ENCODE measurements at places on chromosomes 2 and 18.
A peak's percentile ranks its signal among the peaks of the same experiment; 100 is the strongest.

GRCh38 chr2:56147907-56148306, 35.9 kb upstream of the CCDC85A start:
- DNase-seq, result no peak

DNA sequence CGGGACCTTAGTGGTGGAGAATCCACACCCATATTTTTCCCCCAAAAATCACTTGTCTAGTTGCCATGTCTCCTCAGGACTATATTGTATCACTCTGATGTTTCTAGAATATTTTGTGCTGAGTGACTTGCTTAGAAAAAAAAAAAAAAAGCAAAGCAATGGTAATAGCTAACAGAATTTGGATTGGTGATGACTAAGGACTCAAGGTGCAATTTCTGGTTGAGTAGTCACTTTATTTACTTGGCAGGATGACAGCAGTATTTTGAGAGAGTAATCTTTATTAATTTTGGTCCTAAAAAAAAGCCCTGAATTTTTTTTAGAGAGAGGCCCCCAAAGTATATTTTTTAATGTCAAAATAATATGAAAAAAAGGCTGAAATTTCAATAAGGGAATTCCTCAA, 32.8 kb upstream of the MYO3B start:
- DNase-seq, result no peak

DNA sequence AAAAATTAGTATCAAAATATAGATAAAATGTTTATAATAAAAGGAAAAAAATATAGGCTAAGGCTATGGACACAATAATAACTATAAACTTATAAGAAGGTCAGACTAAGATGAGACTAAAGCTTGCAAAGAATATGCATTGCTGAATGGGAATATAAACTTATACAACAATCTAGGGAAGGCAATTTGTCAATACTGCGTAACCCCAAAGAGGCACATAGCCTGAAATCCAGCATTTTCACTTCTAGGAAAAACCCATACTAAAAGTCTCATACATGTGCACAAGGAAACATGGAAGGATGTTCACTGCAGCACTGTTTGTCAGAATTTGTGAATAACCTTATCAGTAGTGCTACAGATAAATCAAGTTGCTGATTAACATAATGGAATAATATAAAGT, 45.5 kb downstream of the FANCL start:
- DNase-seq, result no peak

- DNase-seq, result no peak
Observed at GRCh38 chr2:14321357-14321756, 311.2 kb upstream of the LRATD1 start.

- DNase-seq, result no peak
Observed at GRCh38 chr2:157783245-157783644, 92.9 kb downstream of the ACVR1 start.

DNA sequence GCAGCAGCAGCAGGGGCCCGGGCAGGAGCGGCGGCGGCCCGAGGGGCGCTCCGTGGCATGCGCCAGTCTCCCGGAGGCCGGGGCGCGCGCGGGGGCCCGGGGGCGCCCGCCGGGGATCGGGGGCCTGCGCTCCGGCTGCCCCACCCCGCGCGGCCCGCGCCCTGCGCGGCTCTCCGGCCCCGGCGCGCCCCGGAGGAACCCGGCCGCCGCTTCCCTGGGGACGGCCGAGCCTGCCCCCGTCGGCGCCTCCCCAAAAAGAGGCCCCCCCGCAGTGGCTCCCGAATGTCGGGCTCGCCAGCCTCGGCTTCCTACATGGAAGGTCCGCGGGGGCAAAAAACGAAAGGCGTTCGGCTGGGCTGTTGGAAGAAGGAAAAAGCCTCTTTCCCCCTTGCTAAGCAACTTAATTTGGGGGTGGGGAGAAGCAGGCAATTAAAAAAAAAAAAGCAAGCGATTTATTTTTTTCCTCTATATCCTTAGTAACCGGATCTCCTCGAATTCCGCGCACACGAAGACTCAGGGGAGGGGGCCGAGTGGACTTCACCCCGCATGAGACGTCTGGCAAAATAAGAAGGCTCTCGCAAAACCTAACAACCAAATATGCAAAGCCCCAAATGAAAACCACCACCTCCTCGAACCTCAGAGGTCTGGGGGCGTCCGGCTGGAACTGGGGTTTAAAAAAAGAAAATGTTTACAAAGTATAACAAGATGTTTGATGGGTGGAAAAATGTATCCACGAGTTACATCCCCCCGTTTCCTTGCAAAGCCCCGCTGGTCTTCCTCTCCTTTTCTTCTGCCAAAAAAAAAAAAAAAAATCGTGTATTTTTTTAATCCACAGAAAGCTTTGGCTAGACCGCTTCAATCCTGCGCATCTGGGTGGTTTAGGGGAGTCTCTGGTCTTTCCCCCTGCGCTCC, at the start of gene SMAD7:
TSS of gene SMAD7 (minus strand) at position 430 of the 912 bp plus-strand sequence. CDS start 541 bp downstream, outside the sequence.
- DNase-seq, result no peak

GRCh38 chr2:44335806-44336538, 25.3 kb downstream of the PREPL start:
- no peak for DNase-seq

DNA sequence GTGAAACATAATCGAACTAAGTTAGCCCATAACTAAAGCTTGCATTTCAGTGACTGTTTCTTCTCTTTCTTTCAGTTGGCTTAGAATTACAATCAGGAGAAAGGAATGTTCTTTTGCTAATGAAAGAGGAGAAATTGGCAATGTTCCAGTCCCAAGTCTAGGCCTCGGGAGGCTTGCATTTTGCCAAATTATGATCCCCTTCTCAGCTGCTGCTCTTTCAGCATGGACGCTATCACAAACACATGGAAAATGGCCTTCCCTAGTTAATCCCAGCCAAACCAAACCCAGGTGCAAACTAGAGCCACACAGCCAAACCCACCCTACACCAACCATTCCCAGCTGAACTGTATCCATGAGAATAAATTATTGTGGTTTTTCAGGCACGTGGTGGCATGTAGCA, 605.2 kb upstream of the LRRTM4 start:
- DNase-seq, result no peak

DNA sequence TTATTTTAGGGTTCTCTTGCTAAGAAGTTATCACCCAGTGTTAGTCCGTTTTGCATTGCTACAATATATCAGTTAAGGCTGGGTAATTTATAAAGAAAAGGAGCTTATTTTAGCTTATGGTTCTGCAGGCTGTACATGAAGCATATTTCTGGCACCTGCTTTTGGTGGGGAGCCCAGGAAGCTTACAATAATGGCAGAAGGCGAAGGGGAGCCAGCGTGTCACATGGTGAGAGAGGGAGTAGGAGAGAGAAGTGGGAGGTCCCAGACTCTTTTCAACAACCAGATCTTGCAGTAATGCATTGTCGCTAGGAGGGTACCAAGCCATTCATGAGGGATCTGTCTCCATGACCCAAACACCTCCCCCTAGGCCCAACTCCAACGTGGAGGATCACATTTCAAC, 688.8 kb upstream of the PIK3C3 start:
- DNase-seq, result no peak

GRCh38 chr2:127000194-127000593, 101.5 kb downstream of the TEX51 start:
- no peak for DNase-seq

DNA sequence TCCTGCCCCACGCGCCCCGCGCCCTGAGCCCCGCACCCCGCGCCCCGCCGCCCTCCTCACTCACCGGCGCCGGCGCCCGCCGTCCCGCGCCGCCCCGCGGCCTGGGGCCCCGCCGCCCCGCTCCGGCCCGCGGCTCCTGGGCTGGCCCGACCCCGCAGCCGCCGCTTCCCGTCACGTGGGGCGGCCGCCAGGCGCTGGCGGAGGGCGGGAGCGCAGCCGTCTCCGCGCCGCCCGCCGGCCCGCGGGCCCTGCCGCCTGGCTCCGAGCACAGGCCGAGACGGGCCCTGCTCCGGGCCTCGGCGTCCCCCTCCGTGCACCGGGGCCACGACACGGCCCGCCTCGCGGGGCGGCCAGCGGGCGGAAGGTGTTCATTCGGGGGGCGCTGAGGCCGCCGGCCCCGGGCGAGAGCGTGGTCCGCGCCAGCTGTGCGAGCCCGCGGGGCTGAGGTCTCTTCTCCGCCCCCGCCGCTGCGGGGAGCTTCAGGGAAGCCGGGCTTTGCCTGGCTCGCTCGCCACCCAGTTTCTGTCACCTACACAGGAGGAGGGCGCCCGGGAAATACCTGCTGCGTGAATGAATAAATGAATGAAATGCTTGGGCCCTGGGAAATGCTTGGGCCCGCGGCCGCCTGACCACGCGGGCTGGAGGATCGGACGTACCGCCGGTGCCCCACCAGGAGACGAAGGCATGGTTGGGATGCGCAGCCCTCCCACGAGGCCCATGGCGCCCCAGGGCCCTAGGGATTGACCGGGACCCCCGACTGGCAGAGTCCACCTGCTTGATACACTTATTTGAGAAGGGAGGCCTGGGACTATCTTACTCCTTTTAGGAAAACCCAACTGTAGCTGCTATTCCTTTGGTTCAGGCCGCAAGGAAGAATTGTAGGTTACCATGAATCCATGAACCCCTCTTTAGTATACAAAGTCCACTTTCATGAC, at the start of gene TGFBRAP1:
TSS of gene TGFBRAP1 (minus strand) at position 175 of the 935 bp plus-strand sequence. CDS start 21,434 bp downstream, outside the sequence.
- DNase-seq, result peak; percentile 61

DNA sequence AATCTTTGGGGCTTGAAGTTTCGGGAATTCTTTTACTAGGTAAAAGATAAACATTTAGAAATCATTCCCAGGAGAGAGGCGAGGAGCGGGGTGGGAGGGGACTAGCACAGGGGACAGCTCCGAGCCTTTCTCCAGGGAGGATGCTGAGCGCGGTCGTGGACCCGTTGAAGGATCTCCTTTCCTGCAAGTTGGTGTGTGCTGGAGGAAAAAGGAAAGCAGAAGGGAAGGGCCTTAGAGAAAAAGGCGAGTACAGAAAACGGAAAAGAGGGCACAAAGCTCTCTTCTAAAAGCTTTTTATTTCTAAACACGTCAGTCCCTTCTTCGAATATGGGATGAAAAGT, 640 bp downstream of the SLC39A6 start:
- DNase-seq, result no peak

- no peak for DNase-seq
Observed at GRCh38 chr18:12742453-12742852, 39.6 kb downstream of the PSMG2 start.

DNA sequence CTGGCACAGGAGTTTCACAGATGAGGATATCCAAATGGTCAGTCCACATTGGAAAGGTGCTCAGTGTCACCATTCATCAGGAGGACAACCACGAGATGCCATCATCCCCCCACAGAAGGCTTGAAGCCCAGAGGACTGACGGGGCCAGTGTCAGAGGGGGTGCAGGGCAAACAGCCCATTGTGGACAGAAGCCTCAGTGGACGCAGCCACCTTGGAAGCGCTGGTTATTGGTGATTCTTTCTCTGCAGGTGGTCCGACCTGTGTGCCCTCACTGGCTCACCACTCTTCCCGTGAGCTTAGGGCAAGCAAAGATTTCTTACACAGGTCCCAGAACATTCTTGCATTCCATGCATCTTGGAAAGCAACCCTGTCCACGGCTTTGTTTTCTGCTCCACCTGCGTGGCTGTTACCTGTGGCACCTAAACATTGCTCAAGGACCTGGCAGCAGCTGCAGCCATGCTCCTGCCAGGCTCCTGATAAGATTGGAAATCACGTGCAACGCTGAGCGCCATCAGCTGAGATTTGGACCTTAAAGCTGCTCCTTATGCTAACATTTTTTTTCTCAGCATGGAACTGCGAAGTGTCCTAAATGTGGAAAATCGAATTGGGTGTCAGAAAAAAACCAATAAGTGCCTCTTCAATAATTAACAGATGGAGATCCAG, 110.9 kb upstream of the CTDP1 start:
- DNase-seq, result no peak

DNA sequence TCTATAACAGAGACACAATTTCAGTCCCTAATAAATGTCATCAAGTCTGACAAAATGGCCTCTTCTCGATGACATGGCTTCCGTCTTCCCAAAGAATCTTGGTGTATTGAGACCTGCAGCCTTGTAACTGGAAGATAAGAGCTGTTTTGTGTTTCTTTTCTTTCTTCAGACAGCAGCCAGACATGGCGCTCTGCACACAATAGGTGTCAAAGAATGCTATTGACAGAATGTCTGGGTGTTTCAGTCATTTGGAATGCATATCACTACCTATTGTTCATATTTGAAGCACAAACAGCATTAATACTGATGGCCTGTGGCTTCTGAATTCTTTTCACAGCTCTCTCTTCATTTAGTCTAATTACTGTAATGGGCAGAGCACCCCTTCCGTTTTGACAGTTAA, 344.8 kb downstream of the RPRM start:
- no peak for DNase-seq

DNA sequence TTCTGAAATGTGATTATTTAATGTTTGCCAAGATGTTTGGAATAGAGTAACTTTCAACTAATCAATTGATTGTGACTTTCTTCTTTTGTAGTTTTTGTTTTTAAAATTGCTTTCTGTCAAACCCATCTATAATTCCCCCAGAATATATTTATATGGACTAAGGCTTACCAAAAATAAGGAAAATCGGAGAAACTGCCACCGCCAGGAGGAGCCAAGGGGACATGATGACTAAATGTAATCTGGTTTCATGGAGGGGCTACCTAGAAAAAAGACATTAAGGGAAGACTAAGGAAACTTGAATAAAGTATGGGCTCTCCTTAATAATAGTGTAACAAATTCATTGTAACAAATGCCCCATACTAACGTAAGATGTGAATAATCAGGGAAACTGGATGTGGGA, 19.5 kb downstream of the BOLA3 start:
- DNase-seq, result no peak

DNA sequence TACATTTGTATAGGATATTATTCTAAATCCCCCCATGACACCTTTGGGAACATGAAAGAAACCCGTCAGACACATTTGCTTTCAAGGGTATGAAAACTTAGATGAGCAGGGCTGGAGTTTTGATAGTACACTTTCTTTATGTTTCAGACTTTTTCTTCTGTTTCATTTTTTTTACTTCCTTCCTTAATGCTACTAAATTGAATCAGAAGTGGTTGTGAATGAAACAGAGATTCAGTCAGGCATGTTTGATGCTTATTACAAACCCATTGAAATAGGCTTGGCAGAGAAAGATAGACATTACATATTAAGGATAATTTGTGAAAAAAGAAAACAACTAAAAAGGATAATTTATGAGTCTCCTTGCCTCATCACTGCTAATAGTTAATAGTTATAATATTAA, 26.8 kb downstream of the SLC30A6 start:
- DNase-seq, result no peak

- DNase-seq, result no peak
Observed at GRCh38 chr2:188919824-188920223, 54.3 kb upstream of the COL3A1 start.

DNA sequence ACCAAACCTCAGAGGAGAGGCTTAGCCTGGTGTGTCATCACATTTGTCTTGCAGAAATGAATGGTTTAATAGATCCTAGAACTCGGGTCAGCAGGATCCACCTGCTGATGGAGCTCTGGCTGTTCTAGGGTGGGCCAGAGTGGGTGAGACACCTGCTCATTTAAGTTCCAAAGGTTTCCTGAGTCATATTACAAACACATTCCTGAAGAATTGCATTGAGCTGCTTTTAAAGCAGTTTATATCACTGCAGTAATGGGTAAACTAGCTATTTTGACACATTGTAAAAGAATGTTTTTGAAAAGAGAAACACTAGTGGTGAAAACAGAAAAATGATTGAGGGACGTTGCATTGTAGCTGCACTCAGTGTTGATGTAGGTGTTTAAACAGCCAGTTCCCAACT, 175.3 kb upstream of the TCF4 start:
- DNase-seq, result peak; percentile 14

All from H54 (cell line).